ENCODE measurements at places on chromosomes 5 and 9.

GRCh38 chr5:87588316-87588715, 175.6 kb upstream of the CCNH start:
- DNase-seq: no peak

GRCh38 chr5:15926586-15926985, 253.0 kb downstream of the MARCHF11 start:
- DNase-seq: no peak

GRCh38 chr5:172878933-172879752, 45.1 kb downstream of the ERGIC1 start:
- DNase-seq: no peak

GRCh38 chr5:13558408-13558807, 386.1 kb downstream of the DNAH5 start:
- DNase-seq: no peak

GRCh38 chr5:117733051-117733450, 1158.4 kb upstream of the SEMA6A start:
- no peak for DNase-seq

GRCh38 chr5:67201897-67202549, 5.4 kb upstream of the CD180 start:
- no peak for DNase-seq

GRCh38 chr5:157165261-157165660, 803 bp downstream of the GARIN3 start:
- no peak for DNase-seq

- no peak for DNase-seq
Observed at GRCh38 chr5:154593071-154593470, 115.0 kb upstream of the HAND1 start.

DNA sequence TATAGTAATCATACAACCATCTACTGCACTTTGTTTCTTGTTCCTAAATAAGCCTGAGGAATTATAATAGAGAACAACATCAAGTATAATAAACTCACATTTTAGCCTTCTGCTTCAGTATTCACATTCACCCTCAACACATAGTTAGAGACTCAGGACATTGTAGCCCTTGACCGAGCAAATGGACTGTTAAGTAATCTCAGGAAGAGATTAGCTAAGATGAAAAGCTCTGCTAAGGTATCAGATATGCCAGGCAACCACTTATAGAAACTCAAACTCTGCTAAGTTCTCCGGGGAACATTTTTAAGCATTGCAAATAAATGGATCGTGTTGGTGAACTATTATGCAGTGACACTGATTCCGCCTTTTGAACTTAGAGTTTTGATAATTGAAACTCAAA, 252.0 kb downstream of the DTWD2 start:
- no peak for DNase-seq

- no peak for DNase-seq
Observed at GRCh38 chr9:27939186-27939585, 365.9 kb upstream of the C9orf72 start.

GRCh38 chr9:89880721-89881120, 275.9 kb downstream of the GADD45G start:
- no peak for DNase-seq

DNA sequence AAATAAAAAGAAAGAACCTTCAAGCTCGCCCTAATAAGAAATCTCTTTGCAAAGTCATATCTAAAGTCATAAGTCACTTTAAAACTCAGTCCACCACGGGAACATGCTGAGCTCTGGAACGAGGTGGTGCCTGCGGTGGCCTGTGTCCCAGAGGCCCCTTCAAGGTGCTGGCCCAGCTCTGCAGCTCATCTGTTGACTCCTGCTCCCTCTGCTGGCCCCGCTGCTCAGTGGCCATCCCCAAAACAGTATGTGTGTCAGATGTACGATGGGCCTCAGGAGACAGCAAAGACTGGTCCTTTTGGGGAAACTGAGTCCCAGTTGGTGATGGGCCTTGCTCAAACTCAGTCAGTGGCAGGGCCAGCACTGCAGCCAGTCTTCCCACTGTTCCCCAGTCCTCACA, 22.8 kb upstream of the FOXB2 start:
- DNase-seq: no peak

GRCh38 chr9:117703537-117703936, 666 bp upstream of the TLR4 start:
- no peak for DNase-seq

DNA sequence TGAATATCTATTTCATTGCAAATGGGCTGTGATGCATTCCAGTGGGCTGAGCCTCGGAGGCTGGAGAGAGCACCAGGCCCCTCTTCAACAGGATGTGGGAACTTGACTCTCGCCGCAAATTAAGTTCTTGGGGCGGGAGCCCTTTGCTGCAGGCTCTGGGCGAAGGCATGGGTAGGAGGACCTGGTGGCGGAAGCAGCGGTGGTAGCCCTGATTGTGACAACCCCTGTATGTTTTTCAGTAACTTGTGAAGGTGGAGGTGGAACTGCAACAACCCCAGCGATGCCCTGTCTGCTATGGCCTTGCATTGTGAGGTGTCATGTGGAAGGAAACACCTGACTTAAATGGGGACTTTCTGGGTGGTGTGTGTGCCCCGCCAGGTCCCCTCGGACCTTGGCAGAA, 9.4 kb downstream of the FYB1 start:
- DNase-seq: peak; percentile 68

DNA sequence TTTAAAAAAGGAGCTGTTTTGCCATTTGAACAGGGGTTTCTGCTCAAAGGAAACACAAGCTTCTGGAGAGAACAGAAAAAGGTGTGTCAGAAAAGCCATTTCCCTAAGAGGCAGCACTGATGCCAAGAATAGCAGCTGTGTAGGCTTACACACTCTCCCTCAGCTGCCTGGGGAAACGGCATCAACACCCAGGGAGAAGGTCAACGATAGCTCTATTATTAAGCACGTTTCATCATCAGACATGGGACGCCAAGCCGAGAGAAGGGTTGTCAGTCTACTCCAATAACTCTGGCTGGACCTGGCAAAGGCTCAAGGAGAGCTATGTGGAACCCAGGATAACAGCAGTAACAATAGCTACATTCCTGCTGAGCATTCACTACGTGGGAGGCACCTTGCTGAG, 314.2 kb downstream of the CDK5RAP2 start:
- DNase-seq: no peak

DNA sequence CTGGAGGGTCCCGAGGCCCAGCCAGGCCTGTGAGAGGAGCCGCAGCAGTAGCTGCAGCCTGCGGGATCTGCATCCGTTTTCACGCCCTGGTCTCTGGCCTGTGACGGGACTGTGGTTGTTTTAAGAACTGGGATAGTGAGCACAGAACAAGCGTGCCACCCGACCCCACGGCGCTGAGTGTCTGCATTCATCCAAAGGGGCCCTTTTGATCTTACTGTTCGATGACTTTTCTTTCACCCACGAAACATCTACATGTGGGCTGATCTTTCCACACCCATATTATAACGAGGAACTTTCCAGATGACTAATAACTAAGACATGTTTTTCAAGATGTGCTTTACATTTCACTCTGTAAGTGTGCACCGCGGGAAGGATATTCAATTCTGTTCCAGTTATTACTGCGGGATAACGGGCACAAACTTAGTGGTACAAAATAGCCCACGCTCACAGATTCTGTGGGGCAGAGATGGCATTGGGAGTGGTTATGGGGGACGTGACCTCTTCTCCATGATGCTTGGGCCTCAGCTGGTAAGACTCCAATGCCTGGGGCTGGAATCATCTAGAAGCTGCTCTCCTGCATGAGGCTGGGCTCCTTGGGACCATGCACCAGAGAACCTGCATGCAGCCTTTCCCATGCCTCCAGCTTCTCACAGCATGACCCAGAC, 165.0 kb downstream of the SYK start:
- no peak for DNase-seq

DNA sequence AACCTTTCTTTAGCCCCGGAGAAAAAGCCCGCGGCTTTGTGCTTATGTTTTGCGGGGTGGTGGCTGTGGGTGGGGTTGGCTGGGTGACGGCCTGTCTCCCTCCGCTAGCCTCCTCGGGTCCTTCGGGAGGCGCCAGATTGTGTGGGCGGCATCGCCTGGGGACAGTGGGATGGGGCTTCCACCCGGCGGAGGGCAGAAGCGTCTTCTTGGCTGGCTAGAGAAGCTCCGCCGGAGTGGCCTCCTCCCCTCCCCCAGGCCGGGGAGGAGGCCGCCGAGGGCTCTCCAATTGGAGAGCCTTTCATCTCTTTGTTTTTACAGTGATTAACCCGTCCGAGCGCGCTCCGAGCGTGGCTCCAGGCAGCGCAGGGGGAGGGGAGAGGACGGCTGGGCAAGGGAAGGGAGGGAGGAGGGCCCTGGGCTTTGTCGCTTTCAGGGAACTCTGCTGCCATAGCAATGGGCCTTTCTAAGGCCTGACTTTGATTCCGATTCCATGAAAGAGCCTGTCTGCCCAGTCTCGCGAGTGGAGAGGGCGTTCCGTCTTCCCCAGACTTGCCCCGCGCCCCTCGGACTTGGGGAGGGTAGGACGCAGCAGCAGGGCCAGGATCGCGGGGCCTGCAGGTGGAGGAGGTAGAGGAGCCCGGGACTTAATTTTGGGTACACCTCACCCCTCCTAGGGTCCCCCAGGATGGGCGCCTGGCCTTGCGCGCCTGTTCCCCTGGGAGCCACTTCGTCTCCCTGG, 36.7 kb upstream of the TIFAB start:
- DNase-seq: no peak

- no peak for DNase-seq
Observed at GRCh38 chr5:95870105-95870672, 47.7 kb upstream of the GLRX start.

DNA sequence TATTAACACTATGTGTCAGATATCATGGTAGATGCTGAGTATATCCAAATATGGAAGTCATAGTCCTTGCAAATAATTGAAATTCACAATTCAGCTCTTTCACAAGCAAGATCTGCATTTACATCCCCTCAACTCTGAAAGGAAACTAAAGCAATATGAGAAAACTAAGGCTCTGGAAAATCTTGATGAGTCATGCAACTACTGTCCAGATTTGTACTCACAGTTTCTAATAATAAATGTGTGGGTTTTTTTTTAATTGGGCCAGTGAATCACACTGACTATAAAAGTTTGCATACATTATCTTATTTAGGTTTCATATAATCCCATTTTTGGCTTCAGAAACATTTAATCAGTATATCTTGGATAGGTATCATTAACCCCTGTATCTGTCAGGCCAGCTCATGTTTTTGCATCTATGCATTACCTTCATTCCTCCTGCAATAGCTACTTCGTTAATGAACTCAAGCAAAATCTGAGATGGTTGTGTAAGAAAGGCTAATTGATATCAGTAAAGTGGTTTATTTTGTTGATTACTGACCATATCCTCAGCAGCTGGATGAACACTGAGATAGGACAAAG, 58.7 kb upstream of the PRR16 start:
- no peak for DNase-seq

DNA sequence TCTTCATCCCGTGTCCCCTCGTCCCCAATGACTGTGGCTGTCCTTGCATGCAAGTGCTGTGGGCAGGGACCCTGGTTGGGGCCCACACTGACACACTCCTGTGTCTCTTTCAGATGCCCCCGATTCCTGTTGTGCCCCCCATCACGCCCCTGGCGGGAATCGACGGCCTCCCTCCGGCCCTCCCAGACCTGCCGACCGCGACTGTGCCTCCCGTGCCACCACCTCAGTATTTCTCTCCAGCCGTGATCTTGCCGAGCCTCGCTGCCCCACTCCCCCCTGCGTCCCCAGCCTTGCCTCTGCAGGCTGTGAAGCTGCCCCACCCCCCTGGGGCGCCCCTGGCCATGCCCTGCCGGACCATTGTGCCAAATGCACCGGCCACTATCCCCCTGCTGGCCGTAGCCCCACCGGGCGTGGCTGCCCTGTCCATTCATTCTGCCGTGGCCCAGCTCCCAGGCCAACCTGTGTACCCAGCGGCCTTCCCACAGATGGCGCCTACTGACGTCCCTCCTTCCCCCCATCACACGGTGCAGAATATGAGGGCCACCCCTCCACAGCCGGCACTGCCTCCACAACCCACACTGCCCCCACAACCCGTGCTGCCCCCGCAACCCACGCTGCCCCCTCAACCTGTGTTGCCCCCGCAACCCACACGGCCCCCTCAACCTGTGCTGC, 75.0 kb downstream of the WNK2 start:
- DNase-seq: no peak

DNA sequence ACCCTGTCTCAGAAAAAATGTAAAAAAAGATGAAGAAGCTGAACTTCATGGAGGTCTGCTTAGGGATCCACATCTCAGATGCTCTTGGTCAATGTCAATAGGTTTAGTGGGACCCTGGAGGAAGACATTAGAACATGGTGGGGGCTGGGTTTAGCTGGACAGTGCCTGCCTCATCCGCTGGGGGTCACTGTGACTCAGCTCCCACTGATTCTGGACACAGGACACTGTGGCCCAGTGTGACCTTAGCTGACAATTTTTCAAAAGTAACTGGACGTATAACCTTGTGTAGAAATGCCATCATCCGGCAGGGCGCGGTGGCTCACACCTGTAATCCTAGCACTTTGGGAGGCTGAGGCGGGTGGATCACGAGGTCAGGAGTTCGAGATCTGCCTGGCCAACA, 7.3 kb upstream of the HNRNPAB start:
- no peak for DNase-seq

- no peak for DNase-seq
Observed at GRCh38 chr5:87027570-87027969, 240.1 kb upstream of the RASA1 start.

GRCh38 chr5:177189965-177190364, 56.4 kb downstream of the NSD1 start:
- no peak for DNase-seq

- DNase-seq: no peak
Observed at GRCh38 chr5:55303238-55303690, 4.2 kb downstream of the DHX29 start.

DNA sequence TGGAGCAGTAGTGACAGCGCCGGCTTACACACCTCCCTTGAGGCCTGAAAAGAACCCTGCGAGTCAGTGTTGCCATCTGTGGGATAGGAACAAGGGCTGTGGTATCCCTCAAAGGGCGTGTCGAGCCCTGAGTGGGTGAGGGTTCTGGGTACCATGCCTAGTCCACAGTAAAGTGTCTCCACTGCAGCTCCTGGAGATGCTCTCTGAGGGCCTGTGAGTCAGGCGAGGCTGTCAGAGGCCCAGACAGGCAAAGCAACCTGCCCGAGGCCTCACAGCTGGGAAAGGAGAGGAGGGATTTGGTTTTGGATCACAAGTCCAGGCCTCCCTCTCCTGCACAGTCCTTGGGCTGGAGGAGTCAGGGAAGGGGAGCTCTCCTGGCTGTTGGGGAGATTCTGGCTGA, 6.1 kb downstream of the PRRX2 start:
- DNase-seq: no peak

DNA sequence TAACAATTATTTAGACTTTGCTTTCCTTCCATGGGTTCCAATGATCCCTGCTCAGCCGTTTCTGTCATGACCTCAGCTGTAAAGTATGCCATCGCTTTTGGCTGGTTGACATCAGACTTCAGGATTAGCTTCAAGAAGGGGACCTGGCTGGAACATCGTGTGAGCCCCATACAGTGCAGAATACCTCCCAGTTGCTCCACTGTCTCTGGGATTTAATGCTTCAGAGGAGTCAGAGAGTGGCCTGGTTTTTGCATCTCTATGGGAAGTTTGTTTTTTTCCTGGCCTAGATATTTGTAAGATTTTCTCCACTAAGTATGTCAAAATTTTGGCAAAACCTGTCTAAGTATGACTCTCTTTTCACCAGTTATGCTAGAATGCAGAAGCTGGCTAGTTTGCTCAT, 216.9 kb downstream of the GABBR2 start:
- no peak for DNase-seq

GRCh38 chr5:97968346-97968745, 785.3 kb upstream of the RIOK2 start:
- DNase-seq: no peak

All from T-helper 9 cell (primary cell).